ENCODE measurements at places on chromosomes 12 and 14.

DNA sequence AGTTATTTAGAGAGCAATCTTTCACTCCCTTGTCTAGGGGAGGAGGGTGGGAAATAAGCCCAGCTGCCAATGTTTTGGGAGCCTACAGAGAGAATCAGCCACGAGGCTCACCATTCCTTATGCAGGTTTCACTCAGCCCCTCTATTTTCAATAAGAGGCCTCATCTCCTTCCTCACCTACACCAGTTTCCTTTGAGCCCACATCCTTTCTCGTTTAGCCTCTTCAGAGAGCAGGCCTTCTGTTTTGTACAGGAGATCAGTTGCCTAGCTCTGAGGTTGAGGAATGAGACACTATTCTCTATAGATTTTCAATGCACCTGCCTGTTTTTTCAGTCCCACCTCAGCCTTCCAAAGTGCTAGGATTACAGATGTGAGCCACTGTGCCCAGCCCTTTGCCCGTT, 17.9 kb downstream of the SNAPC1 start:
- DNase-seq = no peak

DNA sequence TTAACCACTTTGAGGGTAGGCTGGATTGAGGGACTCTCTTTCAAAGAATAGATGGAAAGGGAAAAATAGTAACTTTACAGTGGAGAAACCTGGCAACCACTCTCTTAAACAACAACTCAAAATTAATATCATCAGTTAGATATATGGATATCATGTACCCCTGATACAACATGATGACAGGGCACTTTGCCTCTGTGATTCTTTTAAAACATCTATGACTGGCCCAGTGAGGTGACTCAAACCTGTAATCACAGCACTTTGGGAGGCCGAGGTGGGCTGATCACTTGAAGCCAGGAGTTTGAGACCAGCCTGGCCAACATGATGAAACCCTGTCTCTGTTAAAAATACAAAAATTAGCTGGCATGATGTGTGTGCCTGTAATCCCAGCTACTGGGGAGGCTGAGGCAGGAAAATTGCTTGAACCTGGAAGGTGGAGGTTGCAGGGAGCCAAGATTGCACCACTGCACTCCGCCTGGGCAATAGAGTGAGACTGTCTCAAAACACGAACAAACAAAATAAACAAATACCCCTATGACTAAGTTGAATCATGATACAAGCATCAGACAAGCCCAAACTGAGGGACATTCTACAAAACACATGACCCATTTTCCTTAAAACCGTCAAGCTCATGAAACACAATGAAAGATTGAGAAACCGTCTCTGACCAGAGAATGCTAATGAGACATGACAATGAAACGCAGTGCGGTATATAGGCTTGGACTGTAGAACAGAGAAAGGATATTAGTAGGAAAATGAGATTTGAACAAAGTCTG, 26.4 kb upstream of the SLC7A8 start:
- no peak for DNase-seq

GRCh38 chr14:21055432-21056117, 2.0 kb upstream of the RNASE8 start:
- DNase-seq = no peak

- DNase-seq = no peak
Measured at GRCh38 chr12:27462851-27463250, 16.3 kb downstream of the SMCO2 start.
